ENCODE measurements at places on chromosomes 1 and 21.
A peak's percentile ranks its signal among the peaks of the same experiment; 100 is the strongest.

- DNase-seq = no peak
Observed at GRCh38 chr1:45134461-45134873, 71.9 kb downstream of the ZSWIM5 start.

- DNase-seq = no peak
Observed at GRCh38 chr1:3770047-3770765, 2.3 kb upstream of the SMIM1 start.

DNA sequence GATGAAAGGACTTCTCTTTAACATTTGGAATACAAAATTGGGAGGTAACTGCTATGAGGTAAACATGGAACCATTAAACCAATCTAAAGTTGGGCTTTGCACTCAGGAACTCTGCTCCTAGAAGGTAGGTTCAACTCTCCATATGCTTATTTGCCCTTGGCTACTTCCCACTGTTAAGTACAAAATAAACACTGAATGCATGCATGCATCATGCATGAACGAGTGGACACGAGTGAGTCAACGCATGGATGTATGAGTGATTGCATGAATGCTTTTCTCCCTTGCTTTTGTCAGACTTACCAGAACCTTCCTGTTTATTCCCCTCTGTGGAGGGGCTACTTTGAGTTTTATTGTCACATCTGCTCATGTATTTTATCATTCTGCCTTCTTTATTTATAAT is 42.4 kb upstream of the RUNX1 start:
- no peak for DNase-seq

GRCh38 chr1:996851-997712 is 2.8 kb downstream of the HES4 start:
- no peak for DNase-seq

GRCh38 chr1:197774466-197775281 is 606 bp downstream of the DENND1B start:
- no peak for DNase-seq

DNA sequence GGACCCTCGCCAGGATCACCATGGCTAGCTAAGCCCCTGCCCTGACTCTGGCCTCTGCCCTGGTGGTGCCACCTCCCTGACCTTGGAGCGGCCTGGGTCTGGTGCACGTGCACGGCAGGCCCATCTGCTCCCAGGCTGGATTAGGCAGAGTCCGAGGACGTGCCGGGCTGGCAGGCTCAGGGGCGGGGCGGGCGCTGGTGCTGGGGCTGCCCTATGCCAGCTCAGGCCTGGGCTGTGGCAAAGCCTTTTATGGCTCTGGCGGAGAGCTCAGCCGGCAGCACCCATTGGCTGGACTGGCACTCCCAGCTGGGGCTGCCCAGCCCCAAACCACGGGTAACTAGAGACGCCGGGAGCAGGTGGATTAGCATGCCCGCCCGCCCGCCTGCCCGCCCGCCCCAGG is 17.1 kb upstream of the EDN2 start:
- no peak for DNase-seq

DNA sequence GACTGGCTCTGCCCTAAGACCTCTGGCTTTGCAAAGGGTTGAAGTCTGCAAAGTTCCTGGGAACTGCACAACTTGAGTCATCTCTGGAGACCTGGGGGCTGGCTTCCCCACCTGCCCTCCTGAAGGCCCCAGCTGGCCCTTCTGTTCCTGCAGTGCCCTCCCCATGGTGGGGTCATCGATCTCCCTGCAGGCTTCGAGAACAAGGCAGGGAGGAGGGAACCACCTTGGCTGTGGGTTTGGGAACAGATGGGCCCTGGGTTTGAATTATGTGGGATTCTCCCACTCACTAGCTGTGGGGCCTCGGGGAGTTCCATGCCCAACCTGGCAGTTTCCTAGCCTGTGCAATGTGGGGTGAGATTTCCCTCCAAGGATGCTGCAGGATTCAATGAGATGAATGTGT is 310.2 kb downstream of the PTPRU start:
- no peak for DNase-seq

GRCh38 chr1:5750186-5751162 is 241.8 kb downstream of the NPHP4 start:
- no peak for DNase-seq

DNA sequence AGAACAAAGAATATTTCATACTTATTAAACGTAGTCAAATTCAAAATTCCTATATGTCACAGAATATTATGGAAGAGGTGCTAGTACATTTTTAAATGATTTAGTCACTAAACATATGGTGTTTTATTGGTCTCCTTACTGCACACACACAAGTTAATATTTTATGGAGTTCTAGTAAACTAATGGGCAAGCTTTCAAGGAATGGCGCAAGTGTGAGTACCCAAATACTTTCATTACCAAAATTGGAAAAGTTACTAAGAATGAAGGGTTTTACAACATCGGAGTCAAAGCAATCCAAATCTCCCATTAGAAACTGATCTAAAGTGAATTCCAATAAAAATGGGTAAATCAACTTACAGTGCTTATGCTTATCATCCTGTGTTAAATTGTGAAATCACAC is 921.9 kb downstream of the ADGRL2 start:
- no peak for DNase-seq

GRCh38 chr1:64570267-64570855 is 100.4 kb downstream of the CACHD1 start:
- no peak for DNase-seq

- no peak for DNase-seq
Observed at GRCh38 chr1:16955186-16955585, 25.2 kb downstream of the MFAP2 start.

GRCh38 chr1:108560189-108560873 is 431 bp downstream of the EEIG2 start:
- DNase-seq = no peak

DNA sequence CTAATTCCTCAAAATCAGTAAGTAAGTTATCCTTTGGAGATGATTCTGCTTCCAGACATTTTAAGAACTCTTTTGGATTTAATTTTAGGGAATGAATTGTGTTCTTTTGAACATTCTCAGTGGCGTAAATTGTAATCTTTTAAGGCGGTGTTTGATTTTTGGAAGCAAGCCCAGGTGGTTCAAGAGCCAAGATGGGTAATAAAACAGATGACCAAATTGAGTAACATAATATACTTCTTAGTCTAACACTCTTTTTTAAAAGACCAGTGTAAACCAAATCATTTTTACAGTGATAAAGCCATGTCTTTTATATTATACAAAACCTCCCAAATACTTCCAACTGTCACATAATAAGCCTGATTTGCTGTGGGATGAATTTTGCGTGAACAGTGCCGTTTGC is 133.8 kb downstream of the LRRC40 start:
- no peak for DNase-seq

DNA sequence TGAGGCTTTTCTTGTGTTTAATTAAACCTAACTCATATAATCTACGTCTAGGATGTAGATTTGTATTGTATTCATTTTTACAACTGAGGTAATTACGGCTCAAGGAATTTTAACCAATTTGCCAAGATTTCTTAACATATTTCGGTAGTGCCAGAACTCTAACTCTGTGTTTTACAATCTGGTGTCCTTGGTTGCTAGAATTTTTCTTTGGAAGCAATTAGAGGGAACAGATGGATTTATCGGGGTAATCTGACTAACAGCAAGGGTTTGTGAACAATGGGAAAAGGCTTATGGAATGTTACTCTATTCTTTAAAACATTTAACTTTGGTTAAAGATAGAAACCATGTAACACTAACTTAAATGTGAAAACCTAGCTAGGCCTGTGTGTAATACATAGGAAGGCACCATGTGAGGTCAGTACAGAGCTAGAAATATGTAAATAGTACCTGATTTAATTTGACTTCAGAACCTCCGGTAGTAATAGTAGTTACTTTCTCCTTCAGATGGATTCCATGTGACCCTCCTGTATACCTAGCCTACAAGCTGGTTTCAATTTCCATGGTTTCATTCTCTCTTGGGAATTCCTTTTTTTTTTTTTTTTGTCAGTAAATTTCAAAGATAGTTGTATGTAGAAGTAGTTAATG is 1.2 kb downstream of the MTF2 start:
- DNase-seq = peak; percentile 56

GRCh38 chr1:10507111-10507879 is 32.5 kb downstream of the PEX14 start:
- DNase-seq = peak; percentile 67

GRCh38 chr1:185880779-185881333 is 146.7 kb downstream of the HMCN1 start:
- DNase-seq = no peak

DNA sequence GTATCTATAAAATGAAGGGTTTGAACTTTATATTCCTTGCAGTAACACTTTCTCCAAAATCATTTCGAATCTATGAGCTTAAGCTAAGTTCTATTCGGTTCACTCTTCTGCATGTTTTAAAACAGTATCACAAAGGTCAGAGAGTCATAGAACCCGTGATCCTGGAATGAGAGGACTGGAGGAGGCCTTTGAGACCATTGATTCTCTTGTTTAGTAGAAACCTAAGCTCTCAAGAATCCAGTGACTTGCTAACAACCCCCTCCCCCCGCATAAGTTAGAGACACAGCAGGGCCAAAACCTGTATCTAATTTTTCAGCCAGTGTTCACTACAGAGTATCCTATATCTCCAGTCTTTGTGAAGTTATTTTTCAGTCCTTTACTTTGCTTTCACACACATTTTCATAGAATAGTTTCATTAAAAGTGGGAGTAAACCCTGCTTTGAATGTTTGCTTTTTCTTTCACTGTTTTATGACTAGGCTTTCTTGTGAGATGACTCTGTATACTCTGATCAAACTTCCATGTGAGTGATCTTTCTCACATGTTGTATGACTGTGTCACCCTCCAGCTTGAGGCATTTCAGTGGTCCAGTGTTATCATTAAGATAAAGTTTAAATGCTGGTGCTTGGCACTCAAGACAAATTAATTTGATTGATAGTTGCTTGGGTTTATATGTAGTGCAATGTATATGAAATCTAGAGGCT is 275.4 kb upstream of the SGIP1 start:
- no peak for DNase-seq

- peak; percentile 53 for DNase-seq
Observed at GRCh38 chr1:219416598-219417238, 196.2 kb downstream of the ZC3H11B start.

DNA sequence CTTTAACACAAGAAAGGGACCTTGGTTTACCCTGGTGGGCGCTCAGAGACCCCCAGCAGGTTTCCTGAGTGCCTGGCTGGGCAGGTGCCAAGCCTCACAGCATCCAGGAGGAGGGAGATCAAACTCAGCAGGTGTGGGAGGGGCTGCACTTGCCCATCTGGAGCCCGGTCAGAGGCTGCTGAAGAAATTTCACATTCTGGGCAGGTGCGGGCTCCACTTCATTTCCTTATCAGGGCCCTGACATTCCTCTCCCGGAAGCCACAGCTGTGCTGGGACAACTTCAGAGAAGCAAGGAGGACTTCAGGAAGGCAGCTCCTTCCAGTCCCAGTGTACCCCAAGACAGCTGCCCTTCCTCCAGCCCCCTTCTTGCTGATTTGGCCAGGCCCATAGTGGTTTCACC is 82.9 kb downstream of the ITPKB start:
- DNase-seq = no peak

- no peak for DNase-seq
Observed at GRCh38 chr1:157704878-157705277, 4.3 kb upstream of the FCRL3 start.

GRCh38 chr1:181099152-181100014 is 10.9 kb downstream of the IER5 start:
- no peak for DNase-seq

DNA sequence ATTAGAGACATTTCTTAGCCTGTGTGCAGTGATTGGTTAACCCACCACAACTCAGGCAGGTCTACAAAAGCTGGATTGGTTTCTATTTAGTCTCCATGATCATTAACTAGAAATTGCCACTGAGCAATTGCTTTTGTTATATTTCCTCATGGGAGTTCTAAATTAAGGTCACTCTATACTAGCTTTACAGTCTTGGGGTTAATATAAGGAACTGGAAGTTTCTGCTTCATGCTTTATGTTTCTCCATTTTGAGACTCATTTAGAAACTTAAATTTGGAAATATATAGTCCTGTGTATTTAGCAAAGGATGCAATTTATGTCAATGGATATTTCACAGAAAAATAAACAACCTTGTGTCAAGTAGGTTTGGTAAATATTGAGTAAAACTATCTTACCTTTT is 137.5 kb downstream of the HLX start:
- DNase-seq = no peak

DNA sequence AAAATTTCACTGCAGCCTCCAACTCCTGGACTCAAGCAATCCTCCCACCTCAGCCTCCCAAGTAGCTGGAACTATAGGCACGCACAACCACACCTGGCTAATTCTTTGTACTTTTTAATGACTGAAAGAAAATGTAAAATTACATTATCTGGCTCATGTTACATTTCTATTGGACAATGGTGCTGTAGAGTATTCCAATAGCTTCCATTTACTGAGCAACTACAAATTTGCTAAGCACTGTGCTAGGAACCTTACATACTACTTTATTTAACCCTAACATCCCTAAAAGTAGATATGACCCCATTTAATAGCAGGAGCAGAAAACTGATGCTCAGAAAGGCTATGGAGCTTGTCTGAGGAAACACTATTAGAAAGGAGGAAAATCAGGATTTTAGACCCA is 19.7 kb downstream of the SDE2 start:
- no peak for DNase-seq

DNA sequence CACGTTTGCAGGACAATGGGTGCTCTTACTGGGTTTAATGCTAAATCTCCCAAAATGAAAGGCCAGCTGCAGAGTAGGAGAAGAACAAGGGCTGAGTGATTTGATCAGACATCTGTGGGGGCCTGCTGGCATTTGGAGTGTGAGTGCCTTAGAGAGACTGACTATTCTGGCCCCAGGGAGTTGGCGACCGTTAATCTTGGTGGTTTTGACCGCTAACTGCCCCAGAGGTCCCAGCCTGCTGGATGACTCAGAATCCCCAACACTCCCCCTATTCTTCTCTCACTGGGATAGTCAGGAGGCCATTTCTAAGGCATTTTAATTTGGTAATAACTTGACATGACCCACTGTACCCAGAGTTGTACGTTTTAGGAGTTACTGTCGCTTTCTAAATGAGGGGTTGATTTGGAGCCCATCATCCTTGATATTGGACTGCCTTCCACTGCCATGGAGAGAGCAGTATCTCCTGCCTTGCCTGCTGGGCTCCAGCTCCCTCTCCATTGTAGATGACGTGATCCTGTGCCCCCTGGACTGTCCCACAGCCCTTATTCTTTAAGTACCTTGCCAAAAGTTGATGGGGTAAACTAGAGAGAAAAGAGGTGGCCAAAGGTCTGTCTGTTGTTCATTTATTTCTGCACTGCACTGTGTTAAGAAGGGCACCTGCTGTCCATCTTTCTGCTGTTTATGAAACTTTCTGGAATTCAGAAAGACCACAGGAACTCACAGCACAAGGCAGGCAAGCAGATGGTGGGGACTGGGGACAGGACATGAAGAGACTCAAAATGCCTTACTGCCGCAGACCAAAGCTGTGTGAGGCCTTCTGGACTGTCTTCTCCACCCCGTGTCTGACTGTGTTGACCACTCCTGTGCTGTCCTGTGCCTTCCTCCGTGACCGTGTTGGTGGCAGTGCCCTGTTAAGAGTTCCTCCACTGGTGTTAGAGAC is 98.2 kb upstream of the ARTN start:
- DNase-seq = no peak

DNA sequence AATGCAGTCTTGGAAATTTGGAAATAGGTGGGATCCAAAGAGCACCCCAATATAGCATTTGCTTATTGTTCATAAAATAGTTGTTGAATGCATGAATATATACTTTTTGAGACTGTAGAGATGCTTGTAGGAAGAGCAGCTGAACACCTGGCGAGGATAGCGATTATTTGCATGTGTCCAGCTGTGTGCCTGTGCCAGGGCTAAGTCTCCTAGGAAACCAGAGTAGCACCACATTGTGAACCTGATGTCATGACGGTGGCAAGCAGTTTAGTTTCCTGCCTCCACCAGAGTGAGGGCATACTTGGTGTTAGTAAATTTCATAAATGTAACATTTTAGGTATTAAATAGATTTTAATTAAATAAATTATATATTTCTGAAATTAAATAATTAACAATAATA is 37.3 kb upstream of the IRF2BP2 start:
- DNase-seq = no peak

Measured in Panc1 (cell line).